ENCODE measurements at places on chromosomes 1 and 21.
A peak's percentile ranks its signal among the peaks of the same experiment; 100 is the strongest.

GRCh38 chr1:1841575-1841995 is 49.3 kb downstream of the GNB1 start:
- DNase-seq = no peak

DNA sequence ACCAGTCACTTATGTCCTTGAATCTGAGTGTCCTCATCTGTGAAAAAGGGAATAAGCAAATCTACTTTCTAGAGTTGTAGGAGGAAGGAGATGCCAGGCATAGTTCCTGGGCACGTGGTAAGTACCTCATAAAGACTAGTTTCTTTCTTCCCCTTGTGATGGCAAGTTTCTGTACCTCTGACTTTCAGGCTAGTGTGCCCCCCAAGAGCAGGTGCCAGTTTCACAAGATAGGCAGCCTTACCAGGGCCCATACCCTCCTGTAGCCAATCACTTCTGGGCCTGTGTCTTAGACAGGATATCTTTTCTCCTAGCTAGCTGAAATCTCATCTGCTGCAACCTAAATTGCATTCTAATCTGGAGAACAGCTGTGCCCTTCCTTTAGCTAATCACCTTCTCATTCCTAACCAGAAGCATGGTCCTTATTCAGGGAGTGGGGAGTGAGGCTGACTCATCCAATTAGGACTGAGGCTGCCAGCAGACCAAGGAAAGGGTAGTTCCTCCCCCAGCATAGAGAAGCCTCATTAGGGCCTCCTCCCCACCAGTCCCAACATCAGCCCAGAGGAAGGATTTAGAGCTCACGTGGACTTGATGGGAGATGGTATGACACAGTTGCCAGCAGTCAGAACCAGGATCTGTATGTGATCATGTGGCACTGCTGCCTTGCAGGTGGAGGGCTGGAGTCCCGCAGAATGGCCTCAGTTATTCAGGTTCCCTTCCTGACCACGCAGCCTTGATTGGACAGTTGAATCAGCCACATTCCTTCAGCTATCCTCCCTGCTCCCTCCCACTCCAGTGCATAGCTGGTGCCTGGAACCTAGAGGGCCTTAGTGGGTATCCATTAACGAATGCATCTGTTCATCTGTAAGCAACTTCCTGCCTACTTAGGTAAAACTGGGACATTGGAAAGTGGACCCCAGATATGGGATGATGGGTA is 7.9 kb downstream of the KLHDC8A start:
- no peak for DNase-seq

GRCh38 chr1:3780901-3781300 is 8.4 kb downstream of the SMIM1 start:
- DNase-seq = no peak

DNA sequence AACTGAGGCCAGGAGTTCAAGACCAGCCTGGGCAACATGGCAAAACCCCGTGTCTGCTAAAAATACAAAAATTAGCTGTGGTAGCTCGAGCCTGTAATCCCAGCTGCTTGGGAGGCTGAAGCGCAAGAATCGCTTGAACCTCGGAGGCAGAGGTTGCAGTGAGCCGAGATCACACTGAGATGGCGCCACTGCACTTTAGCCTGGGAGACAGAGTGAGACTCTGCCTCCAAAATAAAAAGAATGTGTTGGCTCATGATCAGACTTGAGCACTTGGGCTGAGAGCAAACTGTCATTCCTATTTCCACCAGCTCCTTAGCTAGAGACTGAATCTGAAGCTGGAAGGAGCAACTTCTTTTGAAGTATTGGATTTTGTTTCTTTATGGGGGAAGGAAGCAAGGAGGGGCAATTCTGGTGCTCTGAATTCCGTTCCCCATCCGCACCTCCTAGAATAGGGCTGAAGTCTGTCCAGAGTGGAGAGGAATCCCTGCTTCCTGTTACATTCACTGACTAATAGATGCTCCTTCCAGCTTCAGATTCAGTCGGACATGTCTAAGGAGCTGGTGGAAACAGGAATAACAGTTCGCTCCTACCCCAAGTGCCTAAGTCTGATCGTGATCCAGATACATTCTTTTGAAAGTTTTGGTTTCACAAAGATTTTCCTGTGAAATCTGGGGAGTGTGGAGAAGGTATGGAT is 3.8 kb downstream of the ZNF672 start:
- peak; percentile 55 for DNase-seq

DNA sequence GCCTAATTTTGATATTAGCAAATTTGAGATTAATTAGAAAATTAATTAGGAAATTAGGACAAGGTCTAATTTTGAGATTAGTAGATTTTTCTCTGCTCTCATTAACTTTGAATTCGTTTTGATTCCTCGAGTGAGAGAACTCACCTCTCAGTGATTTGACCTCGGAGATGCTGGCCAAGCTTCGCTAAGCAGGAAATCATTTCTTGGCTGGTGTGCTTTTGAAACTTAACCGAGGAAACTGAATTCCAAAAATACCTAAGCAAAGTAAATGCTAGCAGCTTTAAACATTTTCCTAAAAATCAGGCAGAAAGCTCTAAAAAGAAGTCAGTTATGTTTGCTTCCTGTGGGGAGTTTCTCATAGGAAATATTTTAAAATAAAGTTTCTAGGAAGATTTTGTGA is 34.9 kb downstream of the CDC14A start:
- peak; percentile 14 for DNase-seq

GRCh38 chr1:226576601-226577000 is 28.0 kb downstream of the STUM start:
- no peak for DNase-seq

- DNase-seq = no peak
Measured at GRCh38 chr1:114218361-114219171, 64.9 kb upstream of the SYT6 start.

DNA sequence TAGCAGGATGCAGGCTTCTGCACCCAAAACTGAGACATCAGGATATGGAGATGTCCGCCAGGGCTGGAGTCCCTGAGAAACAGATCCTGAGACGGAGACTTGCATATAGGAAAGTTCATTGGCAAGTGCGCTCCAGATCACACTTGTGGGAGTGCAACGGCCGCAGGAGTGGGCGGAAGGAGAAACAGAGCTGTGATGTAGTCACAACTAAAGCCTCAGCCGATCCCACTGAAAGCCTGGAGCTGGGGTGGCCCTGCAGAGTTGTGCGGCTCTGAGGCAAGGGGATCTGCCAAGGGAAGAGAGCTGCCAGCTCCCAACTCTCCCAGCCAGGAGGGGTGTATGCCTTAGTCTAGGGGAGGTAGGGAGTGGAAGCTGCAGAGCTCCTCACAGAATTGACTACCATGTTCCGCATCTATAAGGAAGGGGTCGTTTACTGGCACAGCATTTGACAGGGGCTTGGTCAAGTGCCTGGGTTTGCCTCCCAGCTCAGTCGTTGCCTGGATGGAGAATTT is 42.1 kb upstream of the PLA2G2C start:
- no peak for DNase-seq

DNA sequence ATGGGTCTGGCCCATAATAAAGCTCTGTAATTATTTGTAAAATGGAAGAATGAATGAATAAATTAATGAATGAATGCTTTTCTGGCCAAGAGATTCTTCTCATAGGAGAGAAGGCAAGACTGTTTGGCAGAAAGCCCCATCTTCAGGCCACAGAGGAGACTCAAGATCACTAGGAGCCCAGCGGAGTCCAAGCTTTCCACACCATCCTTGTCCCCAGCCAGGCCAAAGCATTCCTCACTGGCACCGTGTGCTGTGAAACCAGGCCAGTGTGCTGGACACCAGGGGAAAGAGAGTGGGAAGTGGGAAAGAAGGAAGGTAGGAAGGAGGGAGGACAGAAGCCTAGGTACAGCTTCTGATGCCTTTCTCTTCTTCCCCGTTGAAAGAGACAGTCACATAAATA is 86.4 kb downstream of the PLXNA2 start:
- DNase-seq = no peak

DNA sequence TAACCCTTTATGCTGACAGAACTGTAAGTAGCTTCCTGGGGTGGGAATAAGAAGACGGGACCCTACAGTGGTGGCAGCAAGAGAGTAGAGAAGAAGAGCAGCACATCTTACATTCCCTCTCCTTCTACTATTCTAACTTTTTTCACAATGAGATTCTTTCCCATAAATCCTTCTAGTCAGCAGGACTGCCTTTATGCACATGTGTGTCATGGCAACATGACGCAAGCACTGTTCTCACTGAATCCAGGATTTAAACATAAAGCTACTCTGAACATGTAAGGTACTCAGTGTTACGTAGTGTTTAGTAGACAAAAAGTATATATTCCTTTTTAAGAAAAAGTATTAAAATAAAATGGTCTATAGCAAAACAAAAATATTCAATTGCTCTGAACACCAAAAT is 309.7 kb upstream of the LYPLAL1 start:
- DNase-seq = no peak

GRCh38 chr1:206631085-206631509 is 4.2 kb upstream of the DYRK3 start:
- DNase-seq = peak; percentile 85

- DNase-seq = no peak
Measured at GRCh38 chr1:93595266-93595665, 86.4 kb downstream of the BCAR3 start.
